ENCODE measurements at places on chromosomes 16 and 17. TPM values are rescaled to one million over a fixed set of nuclear protein-coding genes. Genes with fewer than 3 reads are reported as not detected.

DNA sequence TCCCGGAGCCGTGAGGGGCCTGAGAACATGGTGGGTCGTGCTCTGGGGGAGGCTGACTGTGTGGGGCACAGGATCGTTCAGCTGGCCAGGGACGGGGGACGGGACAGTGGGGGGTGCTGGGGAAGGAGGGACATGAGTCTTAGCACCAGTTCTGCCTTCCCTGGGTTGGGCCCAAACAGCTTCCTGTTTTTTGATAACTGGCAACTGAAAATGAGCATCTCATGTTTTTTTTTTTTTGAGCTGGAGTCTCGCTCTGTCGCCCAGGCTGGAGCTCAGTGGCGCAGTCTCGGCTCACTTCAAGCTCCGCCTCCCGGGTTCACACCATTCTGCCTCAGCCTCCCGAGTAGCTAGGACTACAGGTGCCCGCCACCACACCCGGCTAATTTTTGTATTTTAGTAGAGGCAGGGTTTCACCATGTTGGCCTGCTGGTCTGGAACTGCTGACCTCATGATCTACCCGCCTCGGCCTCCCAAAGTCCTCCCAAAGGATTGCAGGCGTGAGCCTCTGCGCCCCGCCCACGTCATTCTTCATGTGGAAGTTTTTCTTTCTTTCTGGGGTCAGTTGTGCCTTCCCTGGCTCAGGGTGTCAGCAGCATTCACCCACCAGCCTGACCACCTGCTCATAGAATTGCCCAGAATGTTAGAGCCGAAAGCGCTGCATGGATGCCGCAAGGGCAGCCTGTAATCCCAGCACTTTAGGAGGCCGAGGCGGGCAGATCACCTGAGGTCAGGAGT is 6.4 kb downstream of the ASPSCR1 start:
- no peak for DNase-seq

- DNase-seq = no peak
Measured at GRCh38 chr17:39165841-39166349, at the start of gene ARL5C. ARL5C (minus strand) TSS chr17:39166161; CDS start chr17:39165760, 401 bp downstream.

DNA sequence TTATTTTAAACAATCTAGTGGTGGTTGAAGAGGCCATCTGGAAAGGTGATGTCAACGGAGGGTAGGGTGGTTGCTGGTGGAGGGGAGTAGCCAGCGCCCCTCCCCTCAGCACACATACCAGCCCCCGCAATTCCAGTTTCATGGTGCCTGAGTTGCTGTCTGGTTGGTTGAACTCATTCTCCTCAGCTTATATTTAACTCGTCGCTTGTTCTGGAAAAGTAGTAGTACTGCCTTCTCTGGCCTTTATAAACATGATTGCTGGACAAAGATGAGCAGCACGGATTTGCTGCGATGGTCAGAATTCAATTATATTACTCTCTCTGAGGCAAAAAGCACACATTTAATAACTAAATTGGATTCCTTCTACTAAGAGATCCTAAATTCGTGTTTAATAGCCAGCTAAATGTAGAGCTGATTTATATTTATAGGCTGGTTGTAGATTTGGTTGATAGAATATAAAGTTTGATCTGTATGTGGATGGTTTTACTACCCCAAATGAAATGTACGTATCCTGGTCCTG is 238.0 kb upstream of the TBX2 start:
- DNase-seq = no peak

GRCh38 chr16:86354641-86355513 is 155.4 kb upstream of the FOXF1 start:
- DNase-seq = no peak

- DNase-seq = no peak
Measured at GRCh38 chr17:55480631-55481315, 30.5 kb downstream of the SMIM36 start.

GRCh38 chr16:62950351-62950750 is 914.1 kb upstream of the CDH8 start:
- no peak for DNase-seq

- no peak for DNase-seq
Measured at GRCh38 chr16:67893743-67894399, 817 bp downstream of the PSKH1 start.

GRCh38 chr16:54287131-54288029 is 793 bp upstream of the IRX3 start:
- DNase-seq = no peak

DNA sequence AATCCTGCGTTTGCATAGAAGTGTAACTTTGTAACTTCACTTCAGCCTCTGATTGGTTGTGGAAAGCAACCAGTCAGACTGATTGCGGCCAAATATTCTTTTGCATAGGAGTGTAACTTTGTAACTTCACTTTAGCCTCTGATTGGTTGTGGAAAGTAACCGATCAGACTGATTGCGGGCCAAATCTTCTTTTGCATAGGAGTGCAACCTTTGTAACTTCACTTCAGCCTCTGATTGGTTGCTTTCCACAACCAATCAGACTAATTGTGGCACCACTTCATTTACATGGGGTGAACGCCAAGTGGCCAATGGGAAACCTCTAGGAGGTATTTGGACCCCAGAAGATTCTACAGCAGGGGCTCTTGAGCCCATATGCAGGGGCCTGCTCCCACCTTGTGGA is 1.8 kb upstream of the TMEM98 start:
- no peak for DNase-seq

GRCh38 chr16:22784690-22785214 is 29.2 kb upstream of the HS3ST2 start:
- DNase-seq = no peak

- no peak for DNase-seq
Measured at GRCh38 chr17:82965371-82965770, 114.0 kb upstream of the METRNL start.

DNA sequence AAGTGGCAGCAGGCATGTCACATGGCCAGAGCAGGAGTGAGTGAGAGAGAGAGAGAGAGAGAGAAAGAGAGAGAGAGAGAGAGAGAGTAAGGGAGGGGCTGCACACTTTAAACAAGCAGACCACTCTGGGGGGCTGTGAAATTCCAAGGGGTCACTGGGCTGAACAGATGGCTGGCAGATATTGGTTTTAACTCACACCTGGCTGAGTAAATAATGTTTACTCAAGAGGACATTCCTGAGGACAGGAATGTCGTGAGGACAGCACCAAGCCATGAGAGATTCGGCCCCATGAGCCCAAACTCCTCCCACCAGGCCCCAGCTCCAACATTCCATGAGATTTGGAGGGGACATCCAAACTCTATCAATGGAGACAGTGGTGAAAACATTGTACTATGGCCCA is 269.7 kb downstream of the CBLN1 start:
- DNase-seq = no peak

- no peak for DNase-seq
Measured at GRCh38 chr17:2071024-2071385, 16.1 kb downstream of the HIC1 start.

DNA sequence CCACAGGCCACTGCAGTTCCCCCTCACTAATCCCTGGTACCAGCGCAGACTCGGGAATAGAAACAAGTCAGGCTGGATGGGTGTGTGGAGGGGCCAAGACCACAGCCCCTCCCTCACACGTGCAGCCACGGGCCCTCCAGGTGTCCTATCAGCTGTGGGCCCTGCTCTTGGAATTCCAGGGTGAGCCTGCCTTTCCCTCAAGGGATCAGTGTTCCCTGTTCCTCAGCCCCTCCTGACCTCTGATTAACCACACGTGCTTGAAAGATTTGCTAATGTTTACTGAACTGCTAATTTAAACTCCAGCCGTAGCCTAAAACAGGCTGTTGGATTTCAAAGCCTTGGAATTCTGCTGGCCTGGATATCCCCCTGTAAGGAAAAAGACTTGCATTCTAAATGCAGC is 146.4 kb downstream of the SOCS1 start:
- DNase-seq = no peak

The TEX14 gene
- 0.46 TPM for total RNA-seq

The ABCC11 gene
- total RNA-seq = 1.2 TPM

The RFNG gene
- 28.5 TPM for total RNA-seq

The HOXB1 gene
- total RNA-seq = not detected

The ARMC5 gene
- 9.9 TPM for total RNA-seq

The HSF5 gene
- total RNA-seq = not detected

The SCN4A gene
- 11.5 TPM for total RNA-seq

The TBC1D3C gene
- total RNA-seq = not detected

The TXNL4B gene
- total RNA-seq = 14.7 TPM
